ENCODE measurements at places on chromosomes 3 and 15.

- DNase-seq: no peak
Observed at GRCh38 chr3:149212386-149212785, 9.2 kb downstream of the CP start.

DNA sequence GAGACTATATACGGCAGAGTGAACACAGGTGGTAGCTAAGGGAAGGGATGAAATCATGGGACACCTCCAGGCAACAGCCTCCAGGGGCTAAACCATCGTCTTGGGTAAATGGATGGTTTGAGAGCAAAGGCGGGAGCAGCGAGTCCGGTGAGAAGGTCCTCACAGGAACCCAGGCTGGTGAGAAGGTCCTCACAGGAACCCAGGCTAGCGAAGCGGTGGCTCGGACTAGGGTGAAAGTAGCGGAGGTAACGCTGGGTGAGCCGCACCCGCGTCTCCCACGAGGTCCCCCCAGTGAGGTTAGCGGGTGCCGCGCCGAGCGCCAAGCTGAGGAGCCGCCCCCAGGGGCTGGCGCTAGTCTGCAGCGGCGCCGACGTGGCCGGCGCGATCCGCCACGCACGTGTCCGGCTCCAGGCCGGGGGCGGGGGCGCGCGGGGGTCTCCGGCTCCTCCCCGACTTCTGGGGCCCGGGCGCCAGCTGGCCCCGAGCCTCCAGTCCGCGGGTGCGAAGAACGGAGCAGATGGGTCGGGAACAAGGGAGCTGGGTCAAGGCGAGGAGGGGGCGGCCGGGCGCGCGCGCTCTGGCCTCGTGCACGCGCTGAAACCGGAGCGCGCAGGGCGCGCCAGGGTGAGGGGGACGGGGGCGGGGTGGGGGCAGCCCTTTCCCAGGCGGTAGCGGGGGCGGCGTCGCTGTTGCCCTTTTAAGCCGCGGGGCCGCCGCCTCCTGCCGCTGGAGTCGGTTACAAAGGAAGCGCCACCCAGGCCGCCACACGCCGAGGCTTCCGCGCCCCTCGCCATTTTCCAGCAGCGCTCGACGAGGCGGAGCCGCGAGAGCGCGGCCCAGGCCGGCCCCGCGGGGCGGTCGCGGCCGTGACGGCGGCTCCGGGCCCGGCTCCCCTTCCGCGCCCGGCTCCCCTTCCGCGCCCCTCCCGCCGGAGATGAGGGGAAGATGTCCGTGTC is at the start of gene UBE2Q2:
Gene UBE2Q2, plus strand, starts transcription at position 726 of the 956 bp plus-strand sequence. Its CDS starts 220 bp downstream, at position 946.
- DNase-seq: peak; percentile 71

DNA sequence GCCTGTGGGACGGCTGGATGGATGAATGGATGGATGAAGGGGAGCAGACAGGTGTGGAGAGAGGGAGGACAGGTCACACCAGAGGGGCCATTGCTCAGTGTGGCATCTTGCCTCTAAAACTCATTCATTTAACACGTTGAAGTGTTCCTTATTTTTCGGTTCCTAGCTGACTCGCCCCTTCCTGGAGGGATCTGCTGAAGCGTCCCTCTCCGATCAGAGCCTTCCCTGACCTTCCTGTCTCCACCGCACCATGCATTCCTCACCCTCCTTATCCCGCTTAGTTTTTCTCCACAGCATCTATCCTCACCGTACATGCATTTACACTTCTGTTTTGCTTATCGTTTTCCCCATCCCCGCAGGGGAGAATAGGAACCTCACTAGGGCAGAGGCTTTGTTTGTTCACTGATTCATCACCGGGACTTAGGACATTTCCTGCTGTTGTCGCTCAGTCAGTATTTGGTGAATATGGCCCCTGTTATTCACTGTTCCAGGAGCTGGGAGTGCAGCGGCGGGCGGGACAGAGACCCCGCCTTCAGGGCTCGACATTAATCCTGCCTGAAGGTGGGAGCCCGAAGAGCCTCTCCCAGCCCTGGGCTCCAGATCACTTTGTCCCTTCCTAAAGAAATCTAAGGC is 32.0 kb downstream of the FOXL2 start:
- no peak for DNase-seq

- no peak for DNase-seq
Observed at GRCh38 chr3:193771011-193771652, 178.1 kb downstream of the OPA1 start.

DNA sequence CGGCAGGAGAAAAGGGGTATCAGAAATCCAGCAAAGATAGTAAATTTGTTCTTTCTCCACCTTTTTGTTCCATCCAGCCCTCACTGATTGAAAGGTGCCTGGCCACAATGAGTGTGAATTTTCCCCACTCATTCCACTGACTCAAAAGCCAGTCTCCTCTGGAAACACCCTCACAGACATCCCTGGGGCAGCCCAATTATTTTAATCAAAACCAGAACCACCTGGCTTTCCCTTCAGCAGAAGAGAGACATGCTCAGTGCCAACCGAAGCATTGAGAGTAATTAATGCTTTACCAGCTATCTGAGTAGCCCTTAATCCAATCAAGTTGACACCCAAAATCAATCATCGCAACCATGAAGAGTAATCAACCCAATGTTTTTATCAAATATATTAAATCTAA is 1129.6 kb upstream of the GBE1 start:
- DNase-seq: no peak

DNA sequence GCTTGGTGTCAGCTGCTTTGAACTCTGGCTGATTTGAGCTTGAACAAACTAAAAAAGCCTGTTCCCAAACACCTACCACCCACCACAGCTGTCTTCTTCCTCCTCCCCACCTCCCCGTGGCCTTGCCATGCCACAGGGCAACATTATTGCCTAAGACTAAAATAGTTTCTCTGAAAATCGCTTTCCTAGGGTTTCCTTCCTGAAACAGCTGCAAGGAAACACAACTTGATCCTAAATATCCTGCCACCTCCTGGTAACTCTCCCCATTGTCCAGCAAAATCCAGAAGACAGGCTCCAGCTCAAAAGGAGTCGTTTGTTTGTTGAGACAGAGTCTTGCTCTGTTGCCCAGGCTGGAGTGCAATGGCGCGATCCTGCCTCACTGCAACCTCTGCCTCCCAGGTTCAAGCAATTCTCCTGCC is 193.9 kb upstream of the TPM1 start:
- DNase-seq: no peak

DNA sequence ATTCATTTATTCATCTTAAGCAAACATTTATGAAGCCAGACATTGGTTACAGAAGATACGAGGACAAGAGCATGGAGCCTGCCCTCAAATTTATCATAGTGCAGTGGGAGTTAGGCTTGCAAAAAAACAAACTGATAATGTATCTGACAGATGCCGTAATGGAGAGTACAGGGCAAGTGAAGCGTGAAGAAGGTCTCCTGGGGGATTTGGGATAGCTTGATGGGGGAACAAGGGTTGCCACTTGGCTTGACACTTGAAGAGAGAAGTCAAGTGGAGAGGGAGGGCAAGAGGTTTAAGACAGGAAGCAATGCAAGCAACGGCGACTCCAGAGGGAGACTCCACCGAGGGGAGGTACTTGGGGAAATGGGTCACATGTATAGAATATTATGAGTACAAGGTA is 129.3 kb downstream of the SSR3 start:
- DNase-seq: no peak
